Sigmoid colon (tissue), 7 donors: ENCODE measurements at places on chromosomes 4 and X.

DNA sequence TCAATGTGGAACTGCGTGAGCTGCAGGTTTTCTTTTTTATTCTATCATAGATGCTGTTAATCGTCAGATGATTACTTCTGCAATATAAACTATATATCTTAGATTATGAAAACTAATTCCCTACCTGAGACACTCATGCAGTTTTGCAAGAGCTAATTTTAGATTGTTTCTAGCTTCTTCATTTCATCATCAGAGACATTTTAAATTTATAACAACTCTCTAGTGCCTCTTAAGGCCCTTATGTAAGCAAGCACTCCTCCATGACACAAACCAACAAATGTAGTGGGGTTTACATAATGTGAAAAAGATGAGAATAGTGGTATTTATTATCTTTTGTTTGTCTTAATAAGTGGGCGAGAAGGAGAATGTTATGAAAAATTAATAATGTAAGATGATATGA, 170.2 kb upstream of the ETNPPL start:
- no peak for DNase-seq

- peak; percentile 82 for DNase-seq
Measured at GRCh38 chr4:150078579-150079080, 385 bp downstream of the DCLK2 start.

DNA sequence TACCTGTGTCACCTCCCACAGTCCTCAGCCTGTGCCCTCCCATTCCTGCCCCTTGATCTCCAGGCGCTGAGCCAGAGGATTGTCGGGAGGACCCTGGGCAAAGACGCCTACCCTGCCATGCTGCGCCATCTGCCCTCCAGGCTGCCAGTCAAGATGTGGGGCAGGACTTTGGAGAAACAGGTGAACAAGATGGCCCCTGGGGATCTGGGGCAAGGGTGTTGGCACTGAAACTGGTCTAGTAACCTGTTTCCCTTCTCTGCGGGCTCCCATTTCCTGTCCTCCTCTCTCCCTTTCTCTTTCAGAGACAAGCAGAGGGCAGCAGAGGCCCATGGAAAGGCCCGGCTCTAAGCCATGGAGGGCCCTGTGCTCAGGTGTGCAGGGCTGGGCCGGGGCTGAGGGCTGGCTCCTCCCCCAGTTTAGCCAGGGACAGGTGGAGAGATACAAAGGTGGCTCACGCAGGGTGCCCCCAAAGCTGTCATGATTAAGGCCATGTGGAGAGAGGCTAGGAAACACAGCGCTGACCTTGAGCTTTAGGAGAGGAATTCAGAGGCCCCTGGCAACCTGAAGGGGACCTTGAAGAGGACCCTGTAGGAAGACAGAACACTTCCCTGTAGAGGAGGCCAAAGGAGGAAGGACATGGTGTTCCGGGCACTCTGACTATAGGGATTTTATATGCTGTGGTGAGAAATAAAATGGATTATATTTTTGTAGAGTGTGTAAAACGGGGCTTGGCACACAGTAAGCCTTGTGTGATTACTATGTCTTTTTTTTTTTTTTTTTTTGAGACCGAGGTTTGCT, at the start of gene GLOD5:
GLOD5 (plus strand) TSS at position 74 of the 798 bp plus-strand sequence; CDS start at position 118, 44 bp downstream.
- no peak for DNase-seq

DNA sequence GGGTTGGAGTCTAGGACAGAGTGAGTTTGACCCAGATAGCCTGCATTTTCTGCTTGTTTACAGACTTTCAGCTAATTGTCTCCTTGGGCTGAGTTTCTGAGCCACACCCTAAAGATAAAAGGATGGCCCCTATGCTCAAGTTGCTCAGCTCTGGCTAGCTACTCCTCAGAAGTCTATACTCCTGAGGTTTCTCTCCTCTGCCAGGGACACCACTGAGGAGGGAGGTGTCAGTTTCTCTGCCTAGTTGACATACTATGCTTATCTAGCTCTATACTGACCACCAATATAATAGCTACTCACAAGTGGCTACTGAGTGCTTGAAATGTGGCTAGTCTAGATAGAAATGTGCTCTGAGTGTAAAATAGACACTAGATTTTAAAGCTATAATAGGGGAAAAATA, 23.6 kb downstream of the HADH start:
- DNase-seq: no peak

DNA sequence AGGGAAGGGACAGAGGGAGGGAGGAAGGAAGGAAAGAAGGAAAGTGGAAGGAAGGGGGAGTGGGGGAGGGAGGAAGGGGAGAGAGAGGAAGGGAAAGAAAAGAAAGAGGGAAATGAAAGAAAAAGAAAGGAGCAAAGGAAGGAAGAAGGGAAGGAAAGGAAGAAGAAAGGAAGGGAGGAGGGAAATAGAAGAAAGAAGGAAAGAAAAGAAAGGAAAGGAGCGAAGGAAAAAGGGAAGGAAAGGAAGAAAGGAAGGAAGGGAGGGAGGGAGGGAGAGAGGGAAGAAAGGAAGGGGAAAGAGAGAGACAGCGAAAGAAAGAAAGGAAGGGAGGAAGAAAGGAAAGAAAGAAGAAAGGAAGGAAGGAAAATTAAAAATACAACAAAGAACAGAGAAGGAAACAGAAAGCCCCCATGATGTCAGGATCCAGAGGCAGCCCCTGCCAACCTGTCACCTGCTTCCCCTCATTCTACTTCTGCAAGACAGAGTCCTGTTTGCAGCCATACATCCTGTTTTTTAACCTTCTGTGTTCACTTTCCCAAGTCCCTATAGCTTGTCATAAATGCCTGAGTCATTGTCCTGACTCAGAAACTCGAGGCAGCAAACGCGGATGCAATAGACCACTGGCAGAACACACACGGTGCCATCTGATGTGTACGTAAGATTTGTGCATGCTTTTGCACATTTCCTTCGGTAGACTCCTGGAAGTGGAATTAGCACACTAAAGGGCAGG, 77.0 kb upstream of the C4orf50 start:
- peak; percentile 14 for DNase-seq

- DNase-seq: no peak
Measured at GRCh38 chrX:154819771-154820341, 14.6 kb upstream of the MPP1 start.

DNA sequence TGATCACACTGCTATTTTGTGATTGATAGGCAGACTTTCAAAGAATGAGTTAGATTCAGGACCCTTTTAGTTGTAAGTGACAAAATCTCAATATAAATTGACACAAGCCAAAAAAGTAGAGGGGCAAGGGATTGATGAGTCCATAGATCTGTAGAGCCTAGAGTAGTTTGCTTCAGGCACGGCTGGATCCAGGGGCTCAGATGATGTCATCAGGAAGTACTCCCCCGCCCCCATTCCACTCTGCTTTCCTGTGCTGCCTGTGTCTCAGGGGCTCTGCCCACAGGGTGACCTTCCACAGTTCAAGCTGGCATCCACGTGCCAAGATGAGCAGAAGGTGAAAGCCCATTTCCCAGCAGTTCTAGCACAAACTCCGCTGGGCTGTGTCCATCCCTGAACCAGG, 13.6 kb downstream of the WFS1 start:
- no peak for DNase-seq

DNA sequence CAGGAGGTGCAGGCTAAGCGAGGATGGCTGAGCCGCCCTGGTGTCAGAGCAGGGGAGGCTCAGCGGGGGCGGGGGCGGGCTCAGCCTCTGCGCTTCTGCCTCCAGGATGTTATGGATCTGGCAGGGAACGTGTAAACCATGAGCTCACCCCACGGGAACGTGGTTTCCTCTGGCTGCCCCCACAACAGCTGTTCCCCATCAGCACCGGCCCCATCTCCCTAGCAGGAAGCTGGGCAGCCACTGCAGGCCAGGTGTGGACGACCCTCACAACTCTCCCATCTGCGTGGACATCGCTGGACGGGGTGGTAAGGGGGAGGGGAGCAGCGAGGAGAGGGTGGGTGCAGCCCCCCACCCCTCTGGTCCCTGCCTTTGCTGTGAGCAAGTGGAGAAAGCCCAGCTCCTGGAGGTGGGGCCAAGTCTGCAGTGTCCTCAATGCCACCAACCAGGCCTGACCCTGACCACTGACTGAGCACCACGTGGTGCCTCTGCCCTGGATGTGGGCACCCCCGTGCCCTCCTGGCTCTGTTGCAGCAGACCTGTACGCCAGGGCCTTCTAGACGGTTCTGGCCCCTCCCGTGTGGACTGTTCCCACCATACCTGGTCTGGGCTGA, 28.1 kb upstream of the SPON2 start:
- peak; percentile 96 for DNase-seq

DNA sequence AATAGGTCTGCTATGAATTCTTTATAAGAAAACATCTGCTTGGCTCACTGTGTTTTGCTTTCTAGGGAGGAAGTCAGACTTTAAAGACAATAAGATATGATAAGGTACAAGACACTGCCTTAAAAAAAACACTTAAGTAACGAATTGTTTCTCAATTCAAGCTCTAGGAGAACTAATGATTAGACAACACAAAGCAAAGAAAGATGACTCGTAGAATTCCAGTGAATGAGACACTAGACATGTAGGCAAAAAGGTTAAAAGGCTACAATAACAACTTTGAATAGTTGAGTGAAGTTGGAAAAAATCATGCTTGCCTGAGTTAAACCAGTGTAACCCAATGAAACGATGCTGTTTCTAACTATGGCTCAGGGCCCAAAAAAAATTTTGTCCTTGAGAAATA, 344.4 kb upstream of the ACTRT1 start:
- DNase-seq: no peak

DNA sequence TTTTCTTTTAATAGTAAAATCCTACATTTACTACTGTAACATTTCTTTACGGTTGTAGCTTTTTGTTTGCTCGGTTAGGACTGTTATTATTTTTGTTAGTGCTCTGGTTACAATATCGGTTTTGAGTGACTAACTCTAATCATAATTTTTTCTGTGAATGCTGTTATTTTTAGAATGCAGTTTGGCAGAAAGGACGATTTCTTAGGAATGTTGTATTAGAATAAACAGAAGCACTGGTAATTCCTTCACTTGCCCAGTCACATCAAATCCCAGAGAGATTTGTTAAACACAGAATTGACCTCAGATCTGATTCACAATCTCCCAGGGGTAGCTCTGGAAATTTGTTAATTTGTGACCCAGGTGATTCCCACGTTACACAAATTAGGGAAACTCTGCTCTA, 21.7 kb downstream of the DDIT4L start:
- DNase-seq: no peak

GRCh38 chrX:43456063-43456462, 200.0 kb upstream of the MAOA start:
- DNase-seq: no peak

DNA sequence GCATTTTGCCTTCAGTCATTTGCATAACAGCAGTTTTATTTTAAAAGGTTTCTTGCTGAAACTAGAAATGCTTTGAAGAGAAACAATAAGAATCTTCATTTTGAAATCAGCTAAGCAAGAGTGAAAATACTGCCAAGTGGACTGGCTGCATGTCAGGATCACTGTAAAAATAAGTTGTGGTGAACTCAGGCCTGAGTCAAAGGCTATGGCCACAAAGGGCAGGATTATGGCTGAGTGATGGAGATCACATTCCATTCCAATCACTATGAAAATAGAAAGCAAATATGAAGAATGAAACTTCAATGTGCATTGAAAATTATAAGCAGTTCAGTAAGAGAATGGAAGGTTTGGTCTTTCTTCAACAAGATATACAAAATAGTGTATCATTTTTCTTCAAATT, 224.5 kb downstream of the PCDH18 start:
- no peak for DNase-seq

- no peak for DNase-seq
Measured at GRCh38 chrX:56226980-56227379, 5.2 kb upstream of the KLF8 start.

DNA sequence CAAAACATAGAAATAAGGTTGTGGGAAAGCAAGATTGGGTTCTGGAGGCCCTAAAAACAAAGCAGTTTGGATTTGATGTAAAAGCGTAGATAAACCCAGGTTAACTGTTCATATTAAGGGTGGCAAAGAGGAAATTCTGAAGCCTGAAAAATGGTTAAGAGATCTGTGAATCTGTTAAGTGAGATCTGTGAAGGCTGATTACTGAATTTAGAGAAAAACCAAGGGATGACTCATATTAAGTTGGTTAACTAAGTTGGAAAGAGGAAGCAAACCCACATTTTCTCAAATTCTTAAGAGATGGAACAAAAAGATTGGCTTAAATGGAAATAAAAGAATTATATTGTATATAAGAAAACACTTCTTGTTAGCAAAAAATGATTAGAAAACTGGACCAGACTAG, 22.8 kb downstream of the GPAT3 start:
- DNase-seq: no peak

- DNase-seq: no peak
Measured at GRCh38 chr4:158823461-158823873, 54.6 kb downstream of the FNIP2 start.

DNA sequence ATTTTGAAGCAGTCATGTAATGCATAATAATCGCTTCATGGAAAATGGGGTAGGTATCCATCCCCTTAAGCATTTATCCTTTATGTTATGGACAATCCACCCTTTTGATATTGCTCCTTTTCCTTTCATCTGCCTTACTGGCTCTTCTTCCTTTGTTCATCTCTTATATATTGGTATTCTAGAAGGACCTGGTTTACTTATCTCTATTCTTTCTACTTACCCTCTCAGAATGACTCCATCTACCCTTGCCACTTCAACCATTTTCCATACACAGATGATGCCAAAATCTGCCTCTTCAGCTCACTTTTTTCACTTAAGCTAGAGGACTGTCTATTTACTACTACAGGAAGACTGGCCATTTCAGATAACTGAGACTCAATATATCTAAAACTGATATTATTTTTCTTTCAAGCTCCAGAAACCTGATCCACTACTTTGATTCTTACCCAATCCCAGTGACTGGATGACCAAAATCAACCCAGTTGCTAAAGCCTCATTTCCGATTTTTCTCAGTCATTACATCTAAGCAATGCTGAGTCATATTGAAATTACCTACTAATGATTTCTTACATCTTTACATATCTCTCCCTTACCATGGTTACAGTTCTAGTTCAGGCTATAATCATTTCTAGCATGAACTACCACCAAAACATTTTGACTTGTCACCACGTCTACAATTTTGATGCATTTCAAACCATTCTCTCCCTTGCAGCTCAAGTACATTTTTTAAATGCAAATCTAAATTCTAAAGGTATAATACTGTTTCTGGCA, 93.7 kb downstream of the FAAH2 start:
- no peak for DNase-seq

GRCh38 chr4:8790749-8791148, 80.9 kb downstream of the HMX1 start:
- no peak for DNase-seq

DNA sequence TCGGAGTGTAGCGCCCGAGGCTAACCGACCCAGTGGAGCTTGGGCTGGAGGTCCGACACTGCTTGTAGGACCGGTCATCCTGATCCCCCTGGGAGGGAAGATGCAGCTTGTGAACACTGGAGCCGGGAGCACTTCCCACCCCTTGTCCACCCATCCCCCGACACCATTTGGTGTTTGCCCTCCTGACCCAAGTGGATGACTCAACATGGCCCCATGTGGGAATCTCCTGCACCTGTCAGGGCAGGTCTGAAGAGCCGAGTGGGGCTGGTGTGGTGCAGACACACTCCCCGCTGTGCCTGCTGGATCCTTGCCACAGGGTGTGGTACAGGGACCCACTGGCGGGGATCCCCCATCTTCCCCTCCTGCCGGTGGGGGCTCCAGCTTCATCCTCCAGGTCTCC, 90.0 kb upstream of the AFAP1 start:
- DNase-seq: no peak
